LHCN-M2 (cell line): ENCODE measurements at places on chromosomes 16 and 17. TPM values are rescaled to one million over a fixed set of nuclear protein-coding genes. Genes with fewer than 3 reads are reported as not detected.
A peak's percentile ranks its signal among the peaks of the same experiment; 100 is the strongest.

DNA sequence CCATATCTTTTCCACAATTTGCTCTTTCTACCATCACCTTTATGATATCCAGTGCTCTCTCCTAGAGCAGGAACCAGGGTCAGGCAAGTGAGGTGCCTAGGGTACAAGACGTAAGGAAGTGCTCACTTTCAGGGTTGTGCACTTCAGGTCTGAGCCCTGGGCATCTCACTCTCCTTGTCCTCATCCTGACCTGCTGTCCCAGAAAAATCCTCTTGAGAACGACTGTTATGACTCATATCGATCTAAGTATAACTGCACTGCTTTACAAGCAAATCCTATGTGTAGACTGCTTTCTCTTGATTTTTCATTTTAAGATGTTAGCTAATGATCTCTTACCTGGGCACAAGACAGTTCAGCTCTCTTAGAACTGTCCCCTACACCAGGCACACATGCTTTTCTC, 100.1 kb downstream of the TMEM100 start:
- peak; percentile 23 for DNase-seq

GRCh38 chr17:77214328-77214727, 73.6 kb downstream of the SEC14L1 start:
- DNase-seq, result no peak

DNA sequence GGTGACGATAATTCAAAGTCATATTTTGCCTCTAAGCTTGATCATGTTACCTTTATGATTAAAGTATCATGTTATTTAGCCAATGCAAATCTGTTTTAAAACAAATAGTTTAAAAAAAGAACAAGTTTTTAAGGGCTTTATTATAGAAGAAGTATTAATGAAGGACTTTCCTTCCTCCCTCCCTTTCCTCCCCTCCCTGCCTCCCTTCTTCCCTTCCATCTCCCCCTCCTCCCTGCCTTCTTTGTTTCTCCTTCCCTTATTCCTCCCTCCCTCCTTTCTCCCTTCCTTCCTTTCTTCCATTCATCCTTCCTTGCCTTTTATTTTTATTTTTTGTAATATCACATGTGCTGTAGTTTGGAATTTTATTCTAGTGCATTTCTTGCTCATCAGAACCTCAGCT, 26.4 kb downstream of the NQO1 start:
- DNase-seq, result no peak

DNA sequence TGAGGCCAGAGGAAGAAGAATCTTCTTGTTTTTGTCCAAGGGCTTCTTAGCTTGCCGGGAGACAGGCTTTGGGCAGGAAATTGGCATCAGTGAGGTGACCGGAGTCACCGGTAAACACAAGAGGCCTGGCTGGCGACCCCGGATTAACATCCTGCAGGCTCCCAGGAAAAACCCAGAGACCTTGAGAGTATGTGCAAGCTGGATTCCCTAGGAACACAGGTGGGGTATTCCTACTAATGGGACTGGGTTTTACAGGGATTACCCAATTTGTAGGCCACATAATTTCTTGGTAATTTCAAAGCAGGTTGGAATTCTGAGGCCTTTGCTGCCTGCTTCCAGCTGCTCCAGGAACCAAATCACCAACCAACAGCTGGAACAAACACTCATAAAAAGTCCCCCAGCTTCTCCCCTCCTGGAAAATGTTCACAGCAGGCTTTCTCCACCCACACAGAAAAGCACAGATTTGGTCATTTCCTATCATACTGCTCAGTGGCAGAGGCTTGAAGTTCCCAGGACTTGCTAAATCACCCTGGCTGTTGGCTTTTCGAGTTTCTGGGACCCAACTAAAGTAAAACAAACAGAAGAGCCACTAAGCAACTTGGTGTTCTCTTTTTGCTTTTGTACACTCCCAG, 258.8 kb downstream of the IRF8 start:
- DNase-seq, result no peak

DNA sequence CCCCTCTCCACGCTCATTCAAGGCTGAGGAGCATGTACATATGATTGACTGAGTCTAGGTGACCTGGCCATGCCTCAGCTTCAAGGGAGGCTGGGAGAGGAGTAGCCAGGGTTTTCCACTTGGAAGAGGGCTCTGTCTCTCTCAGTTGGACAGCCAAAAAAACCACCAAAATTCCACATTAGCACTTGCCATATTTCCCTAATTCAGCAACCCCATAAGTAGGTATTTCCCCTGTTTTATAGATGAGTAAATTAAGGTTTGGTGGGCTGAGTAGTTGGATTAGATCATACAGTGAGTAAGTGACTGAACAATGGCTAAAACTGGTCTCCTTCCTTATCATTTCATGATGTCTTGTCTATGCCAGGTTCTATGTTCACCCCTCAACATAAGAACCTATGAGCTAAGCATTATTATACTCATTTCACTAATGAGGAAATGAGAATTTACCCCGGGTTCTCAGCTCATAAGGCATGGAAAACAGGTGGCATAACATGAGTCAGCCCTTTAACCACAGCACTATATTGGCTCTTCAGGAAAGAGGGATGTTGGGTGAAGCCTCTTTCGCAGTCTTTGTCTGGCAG, 68.0 kb upstream of the GAS7 start:
- no peak for DNase-seq

DNA sequence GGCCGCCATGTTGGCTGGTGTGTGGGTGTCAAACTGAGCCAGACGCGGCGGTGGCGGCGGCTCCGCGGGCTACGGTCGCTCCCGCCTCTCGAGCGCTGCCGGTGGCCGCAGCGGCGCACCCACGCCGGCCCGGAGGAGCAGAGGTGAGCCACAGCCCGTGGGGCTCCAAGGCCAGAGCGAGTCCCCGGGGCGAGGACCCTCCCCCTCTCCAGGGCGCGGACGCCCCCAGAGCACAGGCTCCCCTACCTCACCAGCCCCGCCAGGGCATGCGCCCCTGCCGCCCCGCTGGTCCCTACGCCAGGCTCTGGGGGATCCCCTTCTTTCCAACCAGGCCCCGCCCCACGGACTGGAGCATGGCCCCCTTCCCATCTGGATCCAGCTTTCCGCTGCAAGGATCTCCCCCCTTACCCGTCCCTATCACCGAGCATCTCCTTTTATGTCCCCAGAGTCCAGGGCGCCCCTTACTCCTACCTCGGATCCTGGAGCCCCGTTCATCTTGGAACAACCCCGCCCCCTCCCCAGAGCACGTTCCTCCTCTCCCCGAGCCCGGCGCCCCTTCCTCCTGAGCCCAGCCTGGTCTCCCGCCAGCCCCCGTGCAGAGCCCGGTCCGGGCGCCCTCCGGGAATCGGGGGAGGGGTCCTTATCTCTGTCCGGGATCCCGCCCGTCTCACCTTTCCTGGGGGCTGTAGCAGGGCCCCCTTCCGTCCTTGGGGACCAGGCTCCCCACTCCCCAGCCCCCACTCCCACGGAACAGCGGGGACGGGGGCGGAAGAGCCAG, 412 bp downstream of the EPN2 start:
- DNase-seq, result no peak

GRCh38 chr16:75035410-75035968, 36.7 kb downstream of the ZNRF1 start:
- DNase-seq, result no peak

DNA sequence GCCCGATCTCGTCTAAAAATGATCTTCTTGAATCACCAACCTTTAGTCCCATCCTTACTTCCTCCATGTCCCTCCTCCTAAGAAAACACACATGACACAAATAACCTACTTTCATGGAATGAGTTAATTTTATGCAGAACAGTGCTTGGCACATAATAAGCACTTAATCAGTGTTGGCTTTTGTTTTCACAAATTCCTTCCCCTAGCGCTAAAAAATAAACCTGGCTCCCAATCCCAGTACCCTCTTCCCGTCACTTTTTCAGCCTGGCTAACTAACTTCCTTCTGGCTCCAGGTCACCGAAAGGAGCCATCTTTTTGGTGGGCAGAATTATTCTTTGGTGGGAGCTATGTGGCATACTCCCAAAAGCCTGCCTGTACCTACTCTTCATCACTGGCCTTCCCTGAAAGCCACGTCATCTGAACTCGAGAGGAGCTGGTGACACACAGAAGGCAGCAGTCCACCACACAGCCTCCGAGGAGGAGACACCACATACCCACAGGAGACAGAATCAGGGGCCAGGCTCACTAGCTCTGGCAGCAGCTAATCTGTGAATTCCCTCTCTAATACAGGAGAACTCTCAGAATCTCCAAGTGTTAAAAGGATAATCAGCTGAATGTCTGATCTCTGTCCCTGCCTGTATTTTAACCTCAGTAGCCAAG, 114.5 kb downstream of the SMG6 start:
- DNase-seq, result no peak

DNA sequence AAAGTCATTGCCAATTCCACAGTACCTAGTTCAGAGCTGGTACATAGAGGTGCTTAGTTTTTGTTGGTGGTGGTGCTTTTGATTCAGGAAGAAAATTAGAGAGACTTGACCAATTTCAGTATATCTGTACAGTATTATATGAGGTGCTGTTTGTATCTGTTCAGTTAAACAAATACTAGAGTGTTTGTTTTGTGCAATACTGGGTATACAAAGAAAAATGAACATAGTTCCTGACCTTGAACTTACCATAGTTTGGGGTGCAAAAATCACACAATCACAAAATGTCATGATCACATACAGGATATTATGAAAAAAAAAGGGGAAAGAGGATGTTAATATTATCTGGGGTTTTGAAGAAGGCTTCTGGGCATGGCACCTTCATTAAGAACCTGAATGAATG, 39.8 kb upstream of the GOT2 start:
- DNase-seq, result no peak

GRCh38 chr17:32570081-32570396, 83.2 kb downstream of the CDK5R1 start:
- no peak for DNase-seq

Gene APOBR
- not detected in 2 replicates for total RNA-seq

Gene PTGES3L
- 2.4 and 5.5 TPM in 2 replicates for total RNA-seq

Gene MRC2
- 210 and 281 TPM in 2 replicates for total RNA-seq

Gene CD300E
- total RNA-seq, result not detected in 2 replicates

Gene RNU2-1
- not detected in 2 replicates for total RNA-seq

Gene USP43
- not detected in 2 replicates for total RNA-seq

Gene CCL8
- not detected in 2 replicates for total RNA-seq
